ENCODE measurements at places on chromosomes 7 and 10.

- DNase-seq, result no peak
Measured at GRCh38 chr7:88042157-88042556, 108.1 kb downstream of the ADAM22 start.

DNA sequence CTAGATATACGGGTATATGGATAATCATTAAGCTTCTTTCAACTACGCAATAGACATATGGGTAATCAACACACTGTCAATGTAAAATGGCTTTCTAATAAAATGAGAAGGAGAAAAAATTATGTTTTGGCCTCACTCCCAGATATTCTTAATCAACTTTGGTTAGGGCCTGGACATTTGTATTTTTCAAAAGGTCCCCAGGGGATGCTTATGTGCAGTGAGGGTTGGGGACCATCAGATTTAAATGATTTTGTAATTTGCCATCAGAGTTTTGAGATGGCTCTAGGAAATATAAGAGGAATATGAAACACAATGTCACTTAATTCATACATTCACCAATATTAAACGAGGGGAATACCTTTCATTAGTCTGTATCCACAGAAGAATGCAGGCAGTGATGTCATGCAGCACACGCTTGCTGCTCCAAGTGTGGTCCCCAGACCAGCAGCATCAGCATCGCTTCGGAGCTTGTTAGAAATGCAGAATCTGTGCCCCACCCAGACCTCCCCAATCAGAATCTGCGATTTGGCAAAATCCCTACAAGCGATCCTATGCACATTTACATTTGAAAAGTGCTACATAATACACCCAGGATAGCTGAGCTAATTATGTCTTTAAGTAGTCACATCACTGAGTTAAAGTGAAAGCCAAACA, 75.1 kb downstream of the INHBA start:
- DNase-seq, result no peak

DNA sequence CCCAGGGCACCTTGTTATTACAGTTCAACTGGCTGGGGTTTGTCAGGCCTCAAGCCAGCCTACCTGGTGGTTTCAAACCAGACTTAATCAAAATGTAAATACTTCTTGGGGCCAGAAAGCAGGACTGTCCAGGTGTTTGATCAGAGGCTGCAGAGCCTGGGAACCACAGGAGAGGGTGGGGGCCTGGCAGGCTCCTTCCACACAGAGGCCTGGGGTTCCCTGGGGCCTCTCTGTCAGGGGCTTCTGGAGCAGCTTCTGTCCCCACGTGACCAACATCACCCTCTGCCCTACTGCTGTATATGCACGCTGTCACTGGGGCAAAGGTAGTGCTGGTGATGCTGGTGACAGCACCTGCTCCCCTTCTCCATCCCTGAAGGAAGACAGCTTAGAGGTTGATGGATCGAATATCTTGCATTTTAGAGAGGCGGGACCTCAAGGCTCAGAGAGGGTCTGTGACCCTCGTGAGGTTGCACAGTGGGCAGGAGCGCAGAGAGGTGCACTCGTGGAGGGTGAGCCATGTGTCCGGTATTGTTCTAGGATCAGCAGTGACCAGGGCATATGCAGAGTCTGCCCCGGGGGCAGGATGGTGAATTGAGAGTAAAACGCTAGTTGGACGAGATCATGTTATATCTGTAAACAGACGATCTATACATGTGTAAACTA, 95.4 kb downstream of the GRK5 start:
- no peak for DNase-seq

GRCh38 chr7:139023076-139023475, 12.8 kb downstream of the ZC3HAV1L start:
- peak; percentile 35 for DNase-seq

- peak; percentile 26 for DNase-seq
Measured at GRCh38 chr10:97540669-97541500, 31.7 kb upstream of the ANKRD2 start.

DNA sequence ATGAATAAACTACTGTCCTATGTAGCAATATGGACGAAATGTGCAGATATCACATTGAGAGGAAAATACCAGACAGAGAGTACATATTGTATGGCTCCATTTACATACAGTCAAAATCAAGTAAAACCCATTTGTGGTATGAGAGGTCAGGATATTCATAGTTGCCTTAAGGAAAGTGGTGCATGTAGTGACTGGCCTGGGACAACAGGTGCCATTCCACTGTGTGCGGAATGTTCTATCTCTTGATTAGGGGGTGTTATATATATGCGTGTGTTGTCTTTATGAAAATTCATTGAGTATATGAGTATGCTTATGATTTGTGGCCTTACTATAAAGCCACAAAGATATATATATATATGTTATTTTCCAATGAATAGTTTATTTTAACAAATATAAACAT, 964.0 kb downstream of the SORCS3 start:
- no peak for DNase-seq

- no peak for DNase-seq
Measured at GRCh38 chr7:3277604-3278572, 23.2 kb upstream of the SDK1 start.

DNA sequence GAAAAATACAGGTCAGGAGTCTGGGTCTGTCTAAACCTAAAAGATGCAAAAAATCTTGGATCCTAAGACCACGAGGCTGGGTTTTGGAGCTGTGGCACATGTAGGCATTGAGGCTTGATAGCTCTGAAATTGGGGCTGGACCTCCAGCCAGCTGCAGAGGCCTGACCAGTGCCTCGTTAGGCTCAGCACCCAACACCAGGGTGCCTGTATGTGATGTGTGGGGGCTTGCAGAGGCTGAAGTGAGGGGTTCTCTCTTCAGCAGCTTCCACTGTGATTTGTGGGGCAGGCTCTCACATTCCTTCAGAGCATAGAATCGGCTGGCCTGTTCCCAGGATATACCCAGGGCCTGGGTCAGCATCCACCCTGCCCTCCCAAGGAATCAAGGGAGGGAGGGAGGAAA, 247.8 kb downstream of the BUB3 start:
- no peak for DNase-seq

- no peak for DNase-seq
Measured at GRCh38 chr7:106278695-106279094, 6.1 kb downstream of the NAMPT start.

- DNase-seq, result peak; percentile 49
Measured at GRCh38 chr7:46478046-46478445, 557.0 kb upstream of the IGFBP3 start.

DNA sequence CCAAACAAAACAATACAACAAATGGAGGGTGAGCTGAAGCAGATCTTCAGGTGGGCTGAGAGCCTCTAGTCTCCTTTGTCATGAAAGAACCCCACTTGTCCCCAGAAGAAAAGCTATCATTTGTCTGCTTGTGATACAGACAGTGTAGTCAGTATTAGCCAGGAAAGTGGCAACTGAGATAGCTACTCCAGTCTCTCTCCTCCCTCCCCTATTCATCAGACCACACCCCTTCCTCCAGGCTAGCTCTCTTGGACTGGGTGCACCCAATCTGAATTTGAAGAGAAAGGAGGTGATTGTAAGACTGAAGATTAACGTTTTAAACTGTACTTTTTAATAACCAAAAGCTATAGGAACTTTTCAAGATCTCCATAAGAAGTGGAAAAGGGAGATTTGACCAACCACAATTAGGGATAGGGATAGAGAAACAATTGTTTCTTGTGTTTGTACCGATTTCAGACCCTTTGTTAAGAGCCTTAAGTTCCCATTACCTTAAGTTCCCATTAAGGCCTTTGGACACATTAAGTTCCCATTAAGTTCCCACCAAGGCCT, 14.1 kb downstream of the BMPR1A start:
- no peak for DNase-seq

DNA sequence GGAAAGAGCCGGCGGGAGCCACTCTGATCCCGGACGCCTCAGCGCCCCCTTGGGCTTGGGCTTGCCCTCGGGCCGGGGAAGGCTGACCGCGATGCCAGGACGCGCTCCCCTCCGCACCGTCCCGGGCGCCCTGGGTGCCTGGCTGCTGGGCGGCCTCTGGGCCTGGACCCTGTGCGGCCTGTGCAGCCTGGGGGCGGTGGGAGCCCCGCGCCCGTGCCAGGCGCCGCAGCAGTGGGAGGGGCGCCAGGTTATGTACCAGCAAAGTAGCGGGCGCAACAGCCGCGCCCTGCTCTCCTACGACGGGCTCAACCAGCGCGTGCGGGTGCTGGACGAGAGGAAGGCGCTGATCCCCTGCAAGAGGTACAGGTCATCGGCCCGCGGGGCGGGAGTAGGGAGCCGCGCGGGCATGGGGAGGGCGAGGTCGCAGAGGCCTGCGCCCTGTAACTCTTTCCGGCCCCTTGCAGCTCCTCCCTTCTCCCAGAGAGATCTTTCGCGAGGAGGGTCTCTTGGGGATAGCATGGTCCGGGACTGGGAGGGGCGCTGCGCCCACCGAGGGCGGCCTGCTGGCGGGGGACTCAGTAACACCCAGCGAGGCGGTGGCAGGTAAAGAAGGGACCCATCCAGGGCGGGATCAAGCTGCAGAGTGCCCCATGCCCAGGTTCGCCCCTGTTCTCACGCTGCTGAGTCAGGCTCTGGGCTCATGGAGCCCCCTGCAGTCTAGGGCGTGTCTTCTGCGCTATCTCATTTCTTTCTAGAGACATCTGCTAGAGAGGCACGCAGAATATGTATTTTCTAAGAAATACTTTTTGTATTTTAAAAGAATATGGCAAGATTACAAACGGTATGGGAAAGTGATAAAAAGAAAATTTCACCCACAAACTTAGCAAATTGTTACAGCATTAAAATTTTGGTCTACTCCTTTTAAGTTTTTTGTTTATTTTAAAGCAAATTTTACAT, 687 bp downstream of the EPDR1 start:
- peak; percentile 8 for DNase-seq

DNA sequence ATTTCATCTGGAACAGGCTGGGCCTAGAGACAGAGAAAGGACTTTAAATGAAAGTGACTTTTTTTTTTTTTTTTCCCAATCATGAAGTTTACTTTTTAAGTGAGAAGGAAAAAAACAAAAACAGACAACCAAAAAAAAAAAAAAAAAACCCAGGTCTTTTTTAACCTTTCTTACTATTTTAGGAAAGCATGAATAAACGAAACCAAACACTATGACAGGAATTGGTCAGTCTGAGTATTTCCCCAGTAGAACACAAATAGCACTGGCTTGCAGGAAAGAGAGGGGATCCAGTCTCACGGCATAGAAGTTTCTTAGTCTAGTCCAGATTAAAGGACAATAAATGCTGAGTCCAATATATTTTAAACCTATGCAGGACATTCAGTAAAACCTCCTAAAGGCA, 180.5 kb upstream of the CCDC6 start:
- DNase-seq, result no peak

- no peak for DNase-seq
Measured at GRCh38 chr10:60518745-60519144, 129.1 kb upstream of the ANK3 start.

GRCh38 chr7:54827734-54828133, 68.7 kb upstream of the SEC61G start:
- DNase-seq, result no peak

DNA sequence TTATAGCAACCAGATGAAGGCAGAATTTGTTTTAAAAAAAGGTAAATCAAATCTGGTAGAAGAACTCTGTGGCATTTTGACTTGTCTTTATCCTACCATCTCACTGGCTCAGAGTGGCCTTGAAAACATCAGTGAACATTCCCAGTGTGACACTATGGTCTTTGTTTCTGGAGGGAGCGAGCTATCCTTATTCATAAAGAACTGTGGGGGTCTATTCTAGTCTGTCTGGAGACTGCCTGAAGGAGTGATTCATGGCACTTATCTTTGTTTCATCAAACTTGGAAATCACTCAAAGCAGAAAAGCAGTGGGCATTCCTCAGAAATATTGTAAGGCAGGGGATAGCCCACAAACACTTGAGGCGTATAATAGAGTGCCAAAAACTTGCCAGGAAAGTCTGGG, 719.1 kb downstream of the PCDH15 start:
- no peak for DNase-seq

- no peak for DNase-seq
Measured at GRCh38 chr10:113171662-113172061, 221.6 kb downstream of the TCF7L2 start.

- DNase-seq, result no peak
Measured at GRCh38 chr10:125269716-125270115, 109.4 kb upstream of the CTBP2 start.

GRCh38 chr7:24908727-24909126, 71.3 kb downstream of the OSBPL3 start:
- DNase-seq, result no peak

DNA sequence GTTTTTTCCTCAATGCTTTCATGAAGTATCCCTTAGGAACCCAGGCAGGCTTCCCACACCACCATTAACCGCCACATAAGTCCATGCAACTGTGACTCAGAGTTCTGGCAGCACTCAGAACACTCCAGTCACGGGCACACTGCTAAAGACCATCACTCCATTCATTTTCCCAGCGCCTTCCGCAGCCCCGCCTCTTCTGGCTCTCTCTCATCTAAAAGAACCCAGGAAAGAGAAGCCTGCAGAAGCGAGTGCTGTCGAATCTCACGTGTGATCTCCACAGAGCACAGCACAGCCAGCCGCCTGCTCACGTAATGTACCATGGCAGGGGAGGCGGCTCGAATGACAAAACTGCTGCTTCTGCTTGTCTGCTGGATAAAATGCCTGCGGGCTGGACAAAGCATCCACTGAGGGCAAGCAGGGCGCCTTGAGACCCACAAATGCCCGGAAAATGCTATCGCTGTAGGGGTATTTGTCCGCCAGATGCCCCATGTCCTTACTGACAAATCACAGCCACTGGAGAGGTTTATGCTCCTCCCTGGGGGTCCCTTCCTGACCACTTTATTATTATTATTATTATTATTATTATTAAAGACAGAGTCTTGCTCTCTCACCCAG, 1.8 kb downstream of the PSMG3 start:
- peak; percentile 42 for DNase-seq

DNA sequence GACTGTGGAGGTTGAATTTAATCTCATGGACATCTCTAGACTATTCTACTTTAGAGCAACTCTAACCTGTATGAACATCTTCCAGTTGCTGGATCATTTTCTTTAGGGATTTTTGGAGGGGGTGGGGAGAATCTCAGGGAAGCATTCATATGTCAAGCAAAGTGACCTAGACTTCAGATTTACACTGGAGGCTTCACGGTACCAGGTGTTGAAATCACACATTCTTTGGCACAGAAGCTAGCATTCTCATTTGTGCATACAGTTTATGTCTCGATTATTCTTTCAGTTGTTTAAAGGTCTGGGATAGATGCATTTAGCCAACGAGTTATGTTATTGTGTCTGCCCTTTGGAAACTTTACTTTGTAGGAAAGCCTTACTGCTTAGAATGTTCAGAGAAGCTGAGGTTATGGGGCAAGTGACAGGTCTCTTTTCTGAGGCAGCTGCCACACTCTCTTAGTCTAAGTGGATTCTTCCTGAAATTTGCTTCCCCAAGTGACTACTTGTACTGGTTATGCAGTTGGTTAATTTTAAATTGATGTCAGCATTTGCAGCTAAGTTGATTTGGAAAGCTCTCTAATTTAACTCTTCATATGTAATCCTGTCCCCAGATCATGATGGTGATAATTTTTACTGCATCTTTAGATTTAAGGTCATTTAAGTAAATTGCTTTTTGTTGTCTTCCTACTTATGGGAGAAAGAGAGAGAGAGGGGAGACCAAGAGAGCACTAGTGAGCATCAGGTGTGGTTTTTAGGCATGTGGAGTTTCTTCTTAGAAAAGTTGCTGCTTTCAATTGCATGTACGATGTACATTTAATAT, 153.8 kb downstream of the PRKG1 start:
- DNase-seq, result no peak

All from fibroblast of gingiva (primary cell).